ENCODE measurements at places on chromosomes 4 and X. TPM values are rescaled to one million over a fixed set of nuclear protein-coding genes. Genes with fewer than 3 reads are reported as not detected.

- peaks cover 21% of the 10 kb centered on the region for H3K27me3 ChIP-seq
- H3K27ac ChIP-seq = no peak overlapping the region
- no peak for DNase-seq
- no peak overlapping the region for H3K4me3 ChIP-seq
Measured at GRCh38 chr4:41202356-41202755, 12.0 kb downstream of the APBB2 start.

DNA sequence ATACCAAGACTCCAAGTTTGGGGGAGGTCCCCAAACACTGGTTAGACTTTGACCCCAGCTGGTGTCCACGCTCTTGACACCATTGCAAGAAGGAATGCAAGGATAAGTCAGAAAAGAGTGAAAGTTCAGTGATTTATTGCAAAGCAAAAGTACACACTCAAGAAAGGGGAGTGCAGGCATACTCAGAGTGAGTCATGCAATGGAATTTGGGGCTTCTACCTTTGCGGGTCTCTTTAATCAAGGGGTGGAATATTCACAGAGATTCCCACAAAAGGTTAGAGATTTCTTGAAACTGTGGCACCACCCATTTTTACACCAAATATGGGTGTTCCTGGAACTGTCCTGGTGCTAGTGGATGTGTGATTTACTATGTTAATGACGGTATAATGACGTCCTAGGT lies 5.2 kb upstream of the SMIM10L2A start:
- no peak for DNase-seq
- no peak overlapping the region for H3K27ac ChIP-seq
- no peak overlapping the region for H3K4me3 ChIP-seq
- H3K4me1 ChIP-seq = peaks cover 3% of the 10 kb centered on the region

DNA sequence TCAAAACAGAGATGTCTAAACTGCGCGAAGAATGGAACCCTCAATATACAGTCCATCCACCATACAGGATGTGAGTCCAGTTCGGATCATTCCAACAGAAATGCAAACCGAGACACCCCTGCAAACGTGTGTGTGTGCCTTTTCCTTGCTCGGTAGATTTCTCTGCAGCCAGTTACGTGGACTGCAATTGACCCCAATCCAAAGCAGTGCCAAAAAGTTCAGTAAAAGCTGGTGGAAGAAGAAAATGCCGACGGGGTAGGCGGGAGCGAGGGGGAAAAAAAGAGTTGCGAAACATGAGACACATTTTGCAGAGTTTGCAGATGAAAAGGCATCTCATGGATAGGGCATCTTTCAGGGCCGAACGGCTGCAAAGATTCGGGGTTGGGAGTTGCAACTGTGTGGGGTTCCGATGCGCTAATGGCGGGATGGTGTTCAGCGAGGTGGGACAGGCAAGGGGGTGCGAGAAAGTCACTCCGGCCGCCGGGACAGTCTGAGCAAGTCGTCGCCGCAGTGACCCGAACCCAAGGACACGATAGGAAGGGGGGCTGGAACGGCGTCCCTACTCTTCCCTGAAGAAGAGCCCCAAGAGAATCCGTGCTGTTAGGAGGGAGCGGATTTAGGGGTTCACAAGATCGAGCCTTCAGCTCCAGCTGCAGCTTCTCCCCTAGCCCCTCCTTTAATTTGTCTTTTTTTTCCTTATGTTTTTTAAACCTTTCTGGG lies 3.8 kb downstream of the PHOX2B start:
- peaks cover 10% of the 10 kb centered on the region for H3K36me3 ChIP-seq
- no peak overlapping the region for H3K4me3 ChIP-seq
- H3K27me3 ChIP-seq = peaks cover 52% of the 10 kb centered on the region
- H3K27ac ChIP-seq = no peak overlapping the region
- no peak for DNase-seq

GRCh38 chrX:45710081-45710801 lies 509.6 kb upstream of the DIPK2B start:
- peak overlapping the region; percentile 49 for H3K4me3 ChIP-seq
- H3K36me3 ChIP-seq = no peaks in the 10 kb centered on the region
- no peaks in the 10 kb centered on the region for H3K27me3 ChIP-seq
- H3K4me1 ChIP-seq = peaks cover 46% of the 10 kb centered on the region

DNA sequence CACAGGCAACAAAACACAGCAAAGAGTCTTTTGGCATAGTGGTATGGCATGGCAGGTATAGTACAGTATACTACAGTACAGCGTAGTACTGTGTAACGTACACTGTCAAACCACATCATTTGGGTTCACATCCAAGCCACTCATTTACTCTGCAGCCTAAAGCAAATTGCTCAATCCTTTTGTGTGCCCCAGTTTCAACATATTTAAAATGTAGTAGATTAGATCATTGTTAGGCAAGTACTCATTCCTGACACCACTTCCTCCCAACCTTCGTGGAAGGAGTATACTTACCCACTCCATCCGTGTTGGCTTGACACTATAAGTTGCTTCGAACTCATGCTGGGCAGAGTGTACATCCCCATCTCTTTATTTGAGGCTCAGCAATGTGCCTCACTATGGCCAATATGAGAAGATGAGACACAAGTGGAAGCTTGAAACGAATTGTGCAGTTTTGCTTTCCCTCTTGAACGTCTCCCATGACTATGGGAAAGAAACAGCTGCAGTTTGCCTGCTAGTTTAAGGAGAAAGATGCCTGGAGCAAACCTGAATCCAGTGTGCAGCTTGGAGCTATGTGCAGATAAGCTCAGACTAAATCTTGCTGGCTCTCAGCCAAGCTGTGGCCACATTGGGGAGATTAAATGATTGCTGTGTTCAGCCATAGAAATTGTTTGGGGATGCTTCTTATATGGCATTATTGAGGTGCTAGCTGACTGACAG lies 85.7 kb upstream of the TBL1X start:
- DNase-seq = no peak
- H3K4me1 ChIP-seq = peaks cover 14% of the 10 kb centered on the region
- no peak overlapping the region for H3K4me3 ChIP-seq
- H3K36me3 ChIP-seq = no peaks in the 10 kb centered on the region

- H3K27me3 ChIP-seq = no peaks in the 10 kb centered on the region
- H3K4me3 ChIP-seq = no peak overlapping the region
- peaks cover 14% of the 10 kb centered on the region for H3K4me1 ChIP-seq
- DNase-seq = no peak
- no peak overlapping the region for H3K27ac ChIP-seq
Measured at GRCh38 chrX:149528381-149528780, 12.4 kb upstream of the EOLA1 start.

- peak; percentile 62 for DNase-seq
- no peaks in the 10 kb centered on the region for H3K36me3 ChIP-seq
- peak overlapping the region; percentile 49 for H3K4me3 ChIP-seq
- H3K4me1 ChIP-seq = peaks cover 24% of the 10 kb centered on the region
- H3K27ac ChIP-seq = peak overlapping the region; percentile 41
- no peaks in the 10 kb centered on the region for H3K27me3 ChIP-seq
Measured at GRCh38 chr4:84681486-84682274, 98.8 kb downstream of the CDS1 start.

DNA sequence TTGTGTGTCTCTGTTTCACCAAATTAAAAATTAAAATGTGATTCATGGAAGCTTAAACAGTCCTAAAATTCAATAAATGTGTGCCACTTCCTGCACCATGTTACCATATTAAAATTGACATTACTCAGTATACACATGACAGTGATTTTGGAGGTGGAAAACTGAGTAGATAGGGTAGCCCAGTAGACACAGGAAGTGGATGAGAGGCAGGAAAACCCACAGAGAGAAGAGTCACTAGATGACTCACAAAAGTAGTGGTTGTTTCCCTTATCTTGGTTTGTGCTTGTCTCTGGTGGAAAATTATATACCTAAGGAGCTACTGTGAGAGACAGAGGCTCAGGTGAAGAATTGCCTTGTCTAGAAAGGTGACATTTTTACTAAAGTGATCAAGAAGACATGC lies 375.8 kb upstream of the CXorf51B start:
- H3K36me3 ChIP-seq = no peaks in the 10 kb centered on the region
- H3K27ac ChIP-seq = no peak overlapping the region
- DNase-seq = no peak
- H3K27me3 ChIP-seq = no peaks in the 10 kb centered on the region
- H3K4me1 ChIP-seq = no peaks in the 10 kb centered on the region

- H3K27ac ChIP-seq = no peak overlapping the region
- peaks cover 2% of the 10 kb centered on the region for H3K27me3 ChIP-seq
- H3K4me1 ChIP-seq = no peaks in the 10 kb centered on the region
- H3K4me3 ChIP-seq = no peak overlapping the region
- H3K36me3 ChIP-seq = no peaks in the 10 kb centered on the region
Measured at GRCh38 chrX:107542500-107542899, 85.8 kb upstream of the PRPS1 start.

DNA sequence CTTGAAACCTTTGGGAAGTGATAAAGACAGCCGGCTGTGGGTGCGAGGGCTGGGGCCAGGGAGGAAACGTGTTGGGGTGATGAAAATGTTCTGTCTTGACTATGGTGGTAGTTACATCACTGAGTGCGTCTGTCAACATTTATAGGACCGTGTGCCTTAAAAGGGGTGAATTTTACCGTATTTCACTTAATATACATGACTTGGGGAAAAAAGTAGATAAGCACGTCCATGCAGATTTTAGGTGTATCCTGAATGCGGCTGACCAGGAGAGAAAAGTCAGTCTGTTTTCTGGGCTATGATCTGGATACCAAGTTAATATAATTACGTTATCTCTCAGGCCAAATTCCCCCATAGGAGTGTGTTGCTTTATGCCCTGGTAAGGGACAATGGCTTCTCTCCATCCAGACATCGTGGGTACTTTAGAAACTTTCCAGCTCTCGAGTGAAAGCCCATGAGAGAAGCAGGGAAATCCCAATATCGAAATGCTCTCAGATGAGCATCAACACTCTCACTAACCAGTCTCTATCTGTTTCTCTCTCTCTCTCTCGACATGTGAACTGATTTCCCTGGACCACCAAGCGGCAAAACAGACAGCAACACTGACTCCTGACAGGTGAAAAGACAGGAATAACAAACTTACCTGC lies 71.5 kb downstream of the IRF2 start:
- DNase-seq = no peak
- peaks cover 26% of the 10 kb centered on the region for H3K4me1 ChIP-seq
- H3K36me3 ChIP-seq = peaks cover 83% of the 10 kb centered on the region

GRCh38 chr4:168200685-168201084 lies 108.3 kb downstream of the ANXA10 start:
- no peaks in the 10 kb centered on the region for H3K36me3 ChIP-seq
- no peak overlapping the region for H3K4me3 ChIP-seq
- H3K4me1 ChIP-seq = no peaks in the 10 kb centered on the region
- no peaks in the 10 kb centered on the region for H3K27me3 ChIP-seq
- DNase-seq = no peak

- H3K27me3 ChIP-seq = peaks cover 17% of the 10 kb centered on the region
- DNase-seq = no peak
- H3K36me3 ChIP-seq = no peaks in the 10 kb centered on the region
- H3K27ac ChIP-seq = no peak overlapping the region
- H3K4me3 ChIP-seq = no peak overlapping the region
- no peaks in the 10 kb centered on the region for H3K4me1 ChIP-seq
Measured at GRCh38 chr4:157217708-157218107, 2.8 kb upstream of the GRIA2 start.

- no peak overlapping the region for H3K4me3 ChIP-seq
- peaks cover 2% of the 10 kb centered on the region for H3K36me3 ChIP-seq
- H3K27me3 ChIP-seq = peaks cover 2% of the 10 kb centered on the region
- H3K27ac ChIP-seq = no peak overlapping the region
Measured at GRCh38 chr4:2066011-2066551, 7.0 kb downstream of the NAT8L start.

GRCh38 chr4:108636246-108636645 lies 14.2 kb upstream of the OSTC start:
- no peak overlapping the region for H3K4me3 ChIP-seq
- H3K27ac ChIP-seq = no peak overlapping the region
- H3K36me3 ChIP-seq = peaks cover 48% of the 10 kb centered on the region

DNA sequence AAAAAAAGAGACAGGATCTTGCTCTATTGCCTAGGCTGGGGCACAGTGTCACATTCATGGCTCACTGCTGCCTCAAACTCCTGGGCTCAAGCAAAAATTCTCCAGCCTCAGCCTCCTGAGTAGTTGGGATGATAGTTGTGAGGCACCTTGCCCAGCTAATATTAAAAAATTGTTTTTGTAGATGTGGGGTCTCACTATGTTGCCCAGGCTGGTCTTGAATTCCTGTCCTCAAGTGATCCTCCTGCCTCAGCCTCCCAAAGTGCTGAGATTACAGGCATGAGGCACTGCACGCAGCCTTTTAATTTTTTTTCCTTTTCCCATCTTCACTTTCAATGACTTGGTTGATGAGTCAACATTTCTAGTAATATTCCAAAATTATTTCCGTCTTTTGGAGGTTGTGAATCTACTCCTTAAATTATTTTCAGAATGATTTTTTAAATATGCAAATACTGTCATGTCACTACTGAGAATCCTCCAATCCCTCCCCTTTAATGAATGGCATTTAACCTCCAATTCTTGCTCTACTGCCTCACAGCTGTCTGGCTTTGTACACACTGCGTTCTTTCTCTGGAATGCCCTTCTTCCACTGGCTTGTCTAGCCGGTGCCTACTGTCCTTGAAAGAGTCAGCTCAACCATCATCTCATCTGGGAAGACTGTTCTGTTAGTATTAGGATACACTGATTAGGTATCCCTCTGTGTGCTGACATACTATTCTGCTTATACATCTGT lies 27.5 kb upstream of the DCTD start:
- peaks cover 6% of the 10 kb centered on the region for H3K27me3 ChIP-seq
- no peaks in the 10 kb centered on the region for H3K36me3 ChIP-seq
- no peak for DNase-seq
- H3K4me3 ChIP-seq = no peak overlapping the region
- no peak overlapping the region for H3K27ac ChIP-seq

DNA sequence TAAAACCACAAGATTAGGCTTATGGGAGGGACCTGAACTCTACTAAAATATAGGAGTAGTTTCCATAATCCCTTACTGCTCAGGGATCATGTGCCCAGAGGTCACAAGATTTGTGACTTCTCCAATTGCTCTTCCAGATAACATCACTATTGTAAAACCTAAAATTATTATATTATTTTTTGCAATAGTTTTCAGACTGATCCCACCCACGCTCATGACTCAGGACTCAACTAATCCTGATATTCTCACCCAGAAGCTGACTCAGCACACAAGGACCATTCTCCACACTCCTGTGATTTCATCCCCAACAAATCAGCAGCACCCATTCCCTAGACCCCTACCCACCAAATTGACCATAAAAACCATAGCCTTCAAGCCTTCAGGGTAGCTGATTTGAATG lies 24.0 kb upstream of the RPL34 start:
- no peak for DNase-seq
- no peaks in the 10 kb centered on the region for H3K27me3 ChIP-seq
- peaks cover 16% of the 10 kb centered on the region for H3K36me3 ChIP-seq

The ADGRG4 gene
- not detected for total RNA-seq

The PRDM8 gene
- total RNA-seq = 3.6 TPM

The CITED1 gene
- not detected for total RNA-seq

The FAM184B gene
- not detected for total RNA-seq

The TREX2 gene
- total RNA-seq = 1.1 TPM

The SYP gene
- 5.3 TPM for total RNA-seq

The XAGE2 gene
- not detected for total RNA-seq

The SLC7A11 gene
- 1.8 TPM for total RNA-seq

The PIR gene
- 4.2 TPM for total RNA-seq

The UNC5C gene
- total RNA-seq = not detected

The SSX1 gene
- total RNA-seq = not detected

The IGSF1 gene
- total RNA-seq = not detected

The RBMXL3 gene
- total RNA-seq = not detected

The TIMP1 gene
- 65.2 TPM for total RNA-seq

The EVC gene
- total RNA-seq = 1.9 TPM

The SMC1A gene
- total RNA-seq = 144 TPM

Measured in activated CD4-positive, alpha-beta T cell treated with anti-CD3 and anti-CD28 coated beads, Interleukin-2, amount 10 ng/mL, durations not matched to agents 24 days and 14 days (primary cell).